ENCODE measurements at places on chromosomes 13 and 19. TPM values are rescaled to one million over a fixed set of nuclear protein-coding genes. Genes with fewer than 3 reads are reported as not detected.

ZNF723 gene
- total RNA-seq = not detected

LRG1 gene
- not detected for total RNA-seq

COMP gene
- not detected for total RNA-seq

CCDC169 gene
- total RNA-seq = 0.24 TPM

ETV2 gene
- not detected for total RNA-seq

All from tracheal epithelial cell (primary cell).